ENCODE measurements at places on chromosomes 2 and 18.

- DNase-seq = no peak
These were observed 68.9 kb downstream of the MEX3C start for GRCh38 chr18:51128533-51128932.

DNA sequence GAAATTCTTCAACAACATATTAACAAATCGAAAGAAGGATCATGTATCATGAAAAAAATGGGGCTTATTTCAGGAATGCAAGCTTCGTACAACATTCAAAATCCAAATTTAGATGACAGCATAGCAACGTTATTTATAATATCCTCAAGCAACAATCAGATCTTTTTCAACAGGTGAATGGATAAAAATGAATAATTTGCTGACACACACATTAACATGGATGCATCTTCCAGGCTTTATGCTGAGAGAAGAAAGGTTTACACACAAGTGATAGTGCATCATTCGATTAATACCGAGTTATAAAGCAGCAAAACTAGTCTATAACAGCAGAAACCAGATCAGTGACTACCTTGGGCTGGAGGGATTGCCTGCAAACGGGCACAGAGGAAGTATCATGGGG, 209.5 kb upstream of the TPO start:
- no peak for DNase-seq

GRCh38 chr2:140454717-140455116, 1674.5 kb upstream of the NXPH2 start:
- no peak for DNase-seq

GRCh38 chr2:109155553-109156451, 26.8 kb downstream of the SH3RF3 start:
- no peak for DNase-seq
